ENCODE measurements at places on chromosomes 7 and 10.

DNA sequence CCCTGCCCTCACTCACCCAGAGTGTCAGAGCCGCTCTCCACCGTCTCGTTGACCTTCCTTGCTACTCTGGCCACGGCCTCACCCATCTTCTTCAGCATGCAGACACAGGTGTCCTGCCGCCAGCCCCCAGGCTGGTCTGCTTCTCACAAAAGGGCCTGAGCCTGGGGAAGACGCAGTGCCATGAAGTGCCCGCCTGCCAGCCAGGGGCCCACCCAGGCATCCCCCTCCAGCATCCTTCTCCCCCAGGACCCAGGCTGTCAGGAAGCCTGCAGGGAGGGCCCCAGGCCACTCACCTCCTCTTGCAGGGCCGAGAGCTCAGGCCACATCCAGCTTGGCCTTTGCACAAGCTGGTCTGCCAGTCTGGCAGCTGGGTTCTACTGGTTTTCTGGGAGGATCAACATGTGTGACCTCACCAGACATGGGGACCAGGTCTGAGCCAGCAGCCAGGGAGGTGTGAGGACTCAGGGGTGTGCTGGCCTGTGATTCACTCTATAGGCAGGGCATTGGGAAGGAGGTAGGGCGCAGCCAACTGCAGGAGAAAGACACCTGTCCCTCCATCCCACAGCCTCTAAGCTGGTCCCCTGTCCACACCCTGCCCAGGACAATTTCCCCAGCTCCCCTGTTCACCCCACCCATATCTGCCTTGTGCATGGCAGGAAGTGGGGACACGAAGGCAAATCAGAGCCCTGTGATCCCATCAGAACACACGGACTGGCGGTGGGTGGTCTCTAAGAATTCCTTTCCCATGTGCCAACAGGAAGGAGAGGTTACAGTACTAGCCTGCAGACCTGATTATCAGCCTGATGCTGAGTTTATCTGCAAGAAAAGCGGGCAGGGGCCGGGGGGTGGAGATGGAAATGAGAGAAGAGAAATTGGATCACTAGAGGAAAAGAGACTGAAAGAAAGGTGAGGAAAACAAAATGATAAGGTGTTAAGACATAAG is 5.7 kb downstream of the LRRC20 start:
- DNase-seq = no peak

- no peak for DNase-seq
Observed at GRCh38 chr10:1465993-1466764, 271.1 kb downstream of the ADARB2 start.

DNA sequence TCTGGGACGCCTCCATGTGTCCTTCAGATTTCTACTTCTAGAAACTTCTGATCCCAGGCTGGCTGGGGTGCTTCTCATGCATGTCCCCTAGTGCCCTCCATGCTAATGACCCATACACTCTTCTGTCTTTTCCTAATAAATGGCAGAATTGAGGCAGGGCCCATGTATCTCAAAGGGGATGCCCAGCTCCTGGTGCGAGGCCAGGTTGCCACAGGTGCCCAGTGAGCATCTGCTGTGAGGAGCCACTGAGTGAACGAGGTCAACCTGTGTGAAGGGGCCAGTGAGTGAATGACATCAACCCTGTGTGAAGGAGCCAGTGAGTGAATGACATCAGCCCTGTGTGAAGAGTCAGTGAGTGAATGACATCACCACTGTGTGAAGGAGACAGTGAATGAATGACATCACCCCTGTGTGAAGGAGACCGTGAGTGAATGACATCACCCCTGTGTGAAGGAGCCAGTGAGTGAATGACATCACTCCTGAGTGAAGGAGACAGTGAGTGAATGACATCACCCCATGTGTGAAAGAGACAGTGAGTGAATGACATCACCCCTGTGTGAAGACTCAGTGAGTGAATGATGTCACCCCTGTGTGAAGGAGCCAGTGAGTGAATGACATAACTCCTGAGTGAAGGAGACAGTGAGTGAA is 478.9 kb downstream of the PTPRN2 start:
- DNase-seq = no peak

- DNase-seq = no peak
Observed at GRCh38 chr10:29517352-29517923, 117.3 kb downstream of the SVIL start.

DNA sequence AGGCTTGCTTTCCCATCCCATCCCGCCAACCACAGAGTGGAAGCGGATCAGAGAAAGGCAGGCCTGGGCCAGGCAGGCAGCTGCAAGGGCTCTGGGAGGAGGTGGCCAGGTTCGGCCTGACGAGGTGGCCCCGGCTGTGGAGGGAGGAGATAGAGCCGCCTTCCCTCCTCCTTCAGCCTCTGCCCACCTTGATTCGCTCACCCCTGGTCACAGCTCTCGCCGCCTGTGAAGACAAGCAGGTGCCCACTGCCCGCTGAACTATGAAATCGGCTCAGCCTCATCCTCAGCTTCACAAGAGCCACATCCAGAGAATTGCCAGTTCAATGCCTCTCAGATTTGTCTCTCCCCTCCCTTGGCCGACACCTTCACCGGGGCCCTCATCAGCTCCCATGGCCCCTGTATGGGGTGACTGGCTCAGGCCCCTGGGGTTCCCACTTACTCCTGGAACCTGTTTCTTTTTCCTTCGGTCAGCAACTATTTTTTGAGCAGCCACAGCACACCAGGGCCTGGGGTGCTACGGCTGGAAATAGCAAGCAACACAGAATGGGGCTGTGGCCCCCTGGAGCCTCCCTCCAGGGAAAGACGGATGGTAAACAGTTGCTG is 80.0 kb upstream of the CHST15 start:
- DNase-seq = no peak

- DNase-seq = no peak
Observed at GRCh38 chr7:66700633-66701131, 39.9 kb upstream of the RABGEF1 start.

DNA sequence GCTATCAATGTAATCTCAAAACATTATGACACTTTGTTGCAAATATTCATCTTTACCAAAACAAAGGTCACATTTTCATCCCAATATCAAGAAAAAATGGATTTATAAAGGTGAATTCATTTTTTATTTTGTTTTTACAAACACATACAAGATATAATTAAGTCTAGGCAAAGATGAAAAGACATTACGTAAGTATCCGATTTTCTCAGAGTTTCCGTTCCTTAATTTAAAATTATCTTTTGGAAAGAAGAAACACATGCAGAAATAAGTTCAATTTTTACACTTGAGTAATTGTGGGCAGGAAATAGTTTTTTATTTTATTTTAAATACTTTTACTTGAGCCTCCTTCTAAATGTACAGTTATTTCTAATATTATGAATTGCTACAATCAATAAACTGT is 24.6 kb downstream of the RTKN2 start:
- DNase-seq = no peak

- DNase-seq = no peak
Observed at GRCh38 chr7:90178679-90179278, 24.5 kb downstream of the STEAP1 start.

DNA sequence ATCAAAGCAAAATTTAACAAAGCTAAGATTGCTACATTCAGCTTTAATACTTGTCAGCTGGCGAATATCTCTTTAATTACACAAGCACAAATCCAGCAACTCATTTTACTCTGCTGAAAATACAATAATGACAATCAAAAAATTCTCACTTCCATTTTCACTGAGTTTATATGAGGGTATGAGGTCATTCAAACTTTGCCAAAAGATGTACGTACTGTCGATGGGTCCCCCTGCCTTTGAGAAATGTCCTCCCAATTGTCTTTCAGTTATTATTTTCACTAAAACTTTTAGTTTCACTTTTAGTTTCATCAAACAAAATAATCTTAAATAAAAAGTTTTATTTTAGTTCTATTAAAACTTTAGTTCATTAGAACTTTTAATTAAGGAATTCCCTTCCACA is 159.5 kb upstream of the WDR11 start:
- DNase-seq = no peak

All from stimulated activated CD4-positive, alpha-beta T cell treated with anti-CD3 and anti-CD28 coated beads, Interleukin-2, amount 100 ng/mL, for 24 hours (primary cell).